Stimulated activated CD4-positive, alpha-beta T cell treated with anti-CD3 and anti-CD28 coated beads, Interleukin-1b, Interleukin-23, amount 100 ng/mL, for 24 hours (primary cell): ENCODE measurements at places on chromosomes 3 and 15.

- DNase-seq, result no peak
Measured at GRCh38 chr15:68213991-68214837, 9.1 kb upstream of the CALML4 start.

DNA sequence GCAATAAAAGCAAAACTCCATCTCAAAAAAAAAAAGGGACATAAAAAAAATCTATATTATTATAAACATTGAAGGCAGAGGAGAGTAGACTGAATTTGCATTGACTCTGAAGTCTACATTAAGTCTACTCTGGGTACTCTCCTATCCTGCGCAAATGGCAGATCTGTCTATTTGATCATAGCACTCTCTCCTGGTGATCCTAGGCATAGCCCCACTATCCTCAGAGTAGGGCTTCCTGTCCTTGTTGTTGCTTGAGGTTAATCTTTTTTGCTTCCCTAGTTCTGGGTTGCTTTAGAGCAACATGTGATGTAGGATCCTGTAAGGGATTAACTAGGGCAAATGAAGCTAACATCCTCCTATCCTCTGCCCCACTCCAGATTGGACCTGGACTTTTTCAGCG lies 82.1 kb upstream of the LRRFIP2 start:
- DNase-seq, result no peak

- no peak for DNase-seq
Measured at GRCh38 chr3:175590745-175591144, 731.6 kb downstream of the NAALADL2 start.

GRCh38 chr3:64878362-64878761 lies 190.6 kb upstream of the ADAMTS9 start:
- no peak for DNase-seq

DNA sequence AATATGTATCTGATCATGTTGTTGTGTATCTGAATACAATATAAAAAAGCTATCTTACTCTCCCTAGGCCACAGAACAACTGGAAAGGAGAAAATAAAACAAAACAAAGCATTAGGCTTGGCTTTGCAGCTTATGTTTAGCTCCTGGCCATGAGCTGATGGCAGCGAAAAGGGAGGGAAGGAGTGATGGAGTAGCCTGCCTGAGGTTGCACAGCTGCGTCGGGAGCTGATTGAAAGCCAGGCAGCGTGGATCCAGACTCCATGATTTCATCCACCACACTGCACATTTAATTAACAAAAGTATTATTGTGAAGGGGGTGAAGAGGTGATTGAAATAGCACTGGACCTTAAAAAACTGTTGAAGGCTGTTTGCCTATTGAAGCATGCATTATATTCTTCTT lies 212.2 kb downstream of the GABRG3 start:
- DNase-seq, result no peak

GRCh38 chr15:34275154-34275553 lies 50.3 kb downstream of the EMC4 start:
- no peak for DNase-seq

GRCh38 chr15:47409038-47409437 lies 308.3 kb upstream of the SEMA6D start:
- DNase-seq, result no peak

DNA sequence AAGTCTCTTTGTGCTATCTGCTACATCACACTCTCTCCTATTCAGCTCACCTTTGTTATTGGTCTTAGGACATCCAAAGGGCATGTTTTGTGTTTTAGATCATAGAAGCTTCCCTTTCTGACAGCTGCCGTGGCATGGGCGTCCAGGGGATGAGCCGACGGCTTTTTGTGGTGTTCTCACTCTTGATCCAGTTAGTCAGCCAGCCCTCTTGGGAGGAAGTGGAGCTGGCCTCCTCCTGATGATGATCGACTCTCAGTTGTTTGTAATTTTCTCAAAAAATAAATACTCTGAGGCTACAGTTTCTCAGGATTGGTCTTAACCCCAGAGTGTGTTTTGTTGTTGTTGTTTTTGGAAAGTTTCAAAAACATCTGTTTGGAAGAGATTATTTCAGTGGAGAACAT lies 34.4 kb downstream of the BOC start:
- DNase-seq, result no peak

DNA sequence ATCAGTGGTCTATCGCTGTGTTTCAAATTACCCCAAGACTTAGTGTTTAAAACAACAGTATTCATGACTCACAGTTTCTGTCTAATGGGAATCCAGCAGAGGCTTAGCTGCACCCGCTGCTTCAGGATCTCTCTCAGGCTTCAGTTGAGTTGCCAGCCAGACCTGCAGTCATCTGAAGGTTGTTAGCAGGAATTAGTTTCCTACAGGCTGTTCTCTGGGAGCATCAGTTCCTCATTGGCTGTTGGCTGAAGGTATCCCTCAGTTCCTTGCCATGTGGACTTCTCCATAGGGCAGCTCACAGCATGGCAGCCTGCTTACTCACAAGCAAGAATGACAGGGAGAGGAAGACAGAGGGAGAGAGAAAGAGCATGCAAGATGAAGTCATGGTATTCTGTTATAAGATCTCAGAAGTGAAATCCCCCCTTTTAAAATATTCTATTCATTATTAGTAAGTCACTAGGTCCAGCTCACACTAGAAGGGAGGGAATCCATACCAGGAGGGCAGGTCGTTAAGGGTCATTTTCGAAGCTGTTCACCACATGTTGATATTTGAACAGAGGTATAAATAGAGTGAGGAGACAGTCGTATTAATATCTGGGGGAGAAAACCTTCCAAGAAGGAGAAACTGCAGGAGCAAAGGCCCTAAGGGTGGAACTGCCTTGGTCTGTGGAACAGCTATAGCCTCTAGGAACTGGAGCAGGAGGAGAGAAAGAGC lies 473.9 kb upstream of the PPP2R3A start:
- no peak for DNase-seq

GRCh38 chr3:141174674-141175073 lies 57.0 kb upstream of the PXYLP1 start:
- no peak for DNase-seq

DNA sequence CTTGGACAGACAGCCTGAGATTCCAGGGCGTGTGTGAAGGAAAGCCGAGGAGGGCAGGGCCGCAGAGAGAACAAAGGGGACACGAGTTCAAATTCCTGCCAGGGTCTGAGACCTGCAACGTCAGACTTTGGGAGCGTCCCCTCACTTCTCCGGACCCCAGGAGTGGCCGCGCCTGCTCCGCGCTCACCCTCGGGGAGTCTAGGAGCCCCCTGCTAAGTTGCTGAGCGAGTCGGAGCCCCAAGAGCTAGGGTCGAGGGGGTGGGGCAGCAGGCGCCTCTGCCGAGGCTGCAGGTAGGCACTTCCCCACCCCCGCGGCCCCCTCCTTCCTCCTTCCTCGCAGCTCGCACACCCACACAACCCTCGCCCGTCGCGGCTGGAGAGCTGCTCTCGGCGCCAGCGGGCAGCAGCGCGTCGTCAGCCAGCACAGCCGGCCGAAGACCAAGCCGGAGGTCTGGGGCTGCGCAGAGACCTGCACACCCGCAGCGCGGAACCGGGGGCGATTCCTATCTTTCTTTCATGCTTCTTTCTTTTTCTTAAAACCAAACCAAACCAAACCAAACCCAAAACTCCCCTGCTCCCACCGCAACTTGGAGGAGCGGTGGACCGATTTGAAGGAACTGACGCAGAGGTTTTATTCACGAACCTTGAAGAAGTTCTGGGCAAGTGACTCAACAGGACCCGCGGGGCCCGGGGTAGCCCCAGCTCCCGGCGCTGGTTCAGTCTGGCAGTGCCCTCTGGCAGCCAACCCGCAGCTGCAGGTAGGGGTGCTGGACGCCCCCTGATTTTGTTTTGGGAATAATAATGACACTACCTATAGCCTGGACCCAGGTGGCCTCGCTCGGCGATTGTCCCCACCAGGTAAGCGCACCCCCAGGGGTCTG lies at the start of gene ANKRD34C:
ANKRD34C (plus strand) TSS at position 352 of the 881 bp plus-strand sequence. CDS start 10,563 bp downstream, outside the sequence.
- DNase-seq, result no peak

- no peak for DNase-seq
Measured at GRCh38 chr15:67957435-67958132, 96.5 kb upstream of the PIAS1 start.

- no peak for DNase-seq
Measured at GRCh38 chr15:38622304-38622703, 57.7 kb upstream of the RASGRP1 start.

DNA sequence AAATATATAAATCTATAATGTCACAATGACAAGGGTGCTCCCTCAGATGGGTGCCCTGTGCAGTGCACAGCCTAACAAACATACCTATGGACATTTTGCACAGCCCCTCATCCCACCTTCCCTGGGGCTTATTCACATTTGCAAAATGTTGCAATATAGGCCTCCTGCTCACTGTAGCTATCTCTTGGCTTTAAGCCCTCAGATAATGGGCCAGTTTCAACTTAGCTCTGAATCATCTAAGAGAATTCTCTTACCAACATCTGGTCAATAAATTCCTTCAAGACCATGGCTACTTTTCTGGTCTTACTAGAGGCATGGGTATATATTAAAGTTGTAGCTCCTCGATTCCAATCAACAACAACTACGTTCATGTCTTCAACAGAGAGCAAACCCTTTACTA lies 17.9 kb downstream of the LIPH start:
- DNase-seq, result no peak
